Immature natural killer cell (primary cell): ENCODE measurements at places on chromosomes 1 and 21. TPM values are rescaled to one million over a fixed set of nuclear protein-coding genes. Genes with fewer than 3 reads are reported as not detected.

FABP3 gene
- not detected for polyA plus RNA-seq

DNA sequence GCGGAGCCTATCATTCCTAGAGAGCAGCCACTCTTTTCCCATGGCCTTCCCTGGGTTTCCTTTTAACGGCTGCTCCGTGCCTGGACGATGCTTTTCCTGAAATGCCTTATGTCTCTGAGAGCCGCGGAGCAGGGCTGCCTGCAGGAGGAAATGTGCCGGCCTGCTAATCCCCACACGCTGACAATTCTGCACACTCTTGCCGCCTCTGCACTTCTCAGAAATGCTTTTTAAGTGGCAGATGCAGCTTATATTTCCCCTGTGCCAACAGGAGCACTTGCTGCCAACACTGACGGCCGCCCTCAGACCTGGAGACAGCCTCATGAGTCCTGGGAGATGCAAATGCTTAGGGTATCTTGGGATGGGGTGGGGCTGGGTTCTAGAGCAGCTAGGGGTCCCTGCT lies 253.2 kb downstream of the GRIK3 start:
- peaks cover 1% of the 10 kb centered on the region for H3K27me3 ChIP-seq
- H3K36me3 ChIP-seq = no peaks in the 10 kb centered on the region
- no peak for DNase-seq
- no peak overlapping the region for H3K4me3 ChIP-seq
- no peaks in the 10 kb centered on the region for H3K4me1 ChIP-seq

- H3K4me1 ChIP-seq = peaks cover 4% of the 10 kb centered on the region
- H3K36me3 ChIP-seq = no peaks in the 10 kb centered on the region
- H3K4me3 ChIP-seq = no peak overlapping the region
- H3K27ac ChIP-seq = no peak overlapping the region
- H3K27me3 ChIP-seq = peaks cover 4% of the 10 kb centered on the region
- no peak for DNase-seq
These were observed 38.3 kb downstream of the PHC2 start for GRCh38 chr1:33392639-33393038.

DNA sequence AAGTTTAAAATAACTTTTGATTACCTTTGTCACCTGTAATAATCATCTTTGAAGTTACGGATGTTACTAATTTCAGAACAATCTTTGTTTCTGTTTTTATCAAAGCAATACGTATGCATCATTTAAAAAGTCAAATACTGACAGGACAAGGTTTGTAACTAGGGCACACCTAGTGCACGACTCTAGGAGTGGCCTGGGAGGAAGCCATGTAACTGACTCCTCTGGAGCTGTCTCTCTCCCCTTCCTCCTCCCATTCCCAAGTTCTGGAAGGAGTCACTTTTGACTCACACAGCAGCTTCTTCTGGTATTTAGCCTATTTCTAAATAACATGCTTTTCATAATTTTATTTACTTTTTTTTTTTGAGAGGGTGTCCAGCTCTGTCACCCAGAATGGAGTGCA lies 11.8 kb upstream of the RAP1GAP start:
- H3K4me1 ChIP-seq = no peaks in the 10 kb centered on the region
- peaks cover 3% of the 10 kb centered on the region for H3K27me3 ChIP-seq
- H3K4me3 ChIP-seq = no peak overlapping the region
- no peak for DNase-seq
- no peak overlapping the region for H3K27ac ChIP-seq

C1orf232 gene
- not detected for polyA plus RNA-seq

EDN2 gene
- not detected for polyA plus RNA-seq

DNA sequence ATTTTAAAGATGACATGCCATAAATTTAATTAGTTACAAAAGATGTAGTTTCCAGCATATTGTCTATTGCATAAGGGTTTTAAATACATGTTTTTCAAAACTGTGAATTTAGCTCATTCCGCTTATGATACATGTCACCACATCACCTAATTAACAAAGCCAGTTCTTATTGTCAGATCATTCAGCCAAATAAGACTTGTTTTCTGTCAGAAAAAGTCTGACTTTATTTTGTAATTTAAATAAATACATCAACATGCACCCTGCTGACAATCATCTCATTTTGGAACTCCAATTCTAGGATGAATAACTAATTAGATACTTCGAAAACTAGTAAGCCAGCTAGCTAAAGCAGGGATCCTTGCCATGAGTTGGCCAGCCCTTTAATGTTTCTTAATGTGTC lies 110.9 kb upstream of the APP start:
- no peaks in the 10 kb centered on the region for H3K36me3 ChIP-seq
- DNase-seq = no peak
- no peaks in the 10 kb centered on the region for H3K4me1 ChIP-seq
- H3K27ac ChIP-seq = no peak overlapping the region
- no peak overlapping the region for H3K4me3 ChIP-seq

IGSF21 gene
- polyA plus RNA-seq = not detected
